ENCODE measurements at places on chromosomes 6 and 20.

- DNase-seq: no peak
Observed at GRCh38 chr20:1232286-1233111, 6.7 kb downstream of the RAD21L1 start.

DNA sequence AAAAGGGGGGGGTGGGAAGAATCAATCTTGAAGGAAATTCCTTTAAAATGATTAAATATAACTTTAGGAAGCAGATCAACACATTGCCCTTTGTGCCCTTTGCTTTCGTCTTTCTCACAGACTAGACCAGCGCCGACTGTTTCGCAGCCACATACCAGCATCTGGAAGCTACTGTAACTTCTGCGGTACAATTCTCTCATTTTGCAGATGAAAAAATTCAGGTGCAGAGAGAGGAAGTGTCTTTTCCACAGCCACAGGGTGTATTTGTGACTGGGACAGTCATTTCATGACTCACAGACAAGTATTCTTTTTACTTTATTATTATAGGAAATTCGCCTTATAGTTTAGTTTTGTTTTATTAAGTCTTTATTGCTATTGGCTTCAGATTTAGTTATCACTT is 84.2 kb downstream of the UST start:
- DNase-seq: no peak

DNA sequence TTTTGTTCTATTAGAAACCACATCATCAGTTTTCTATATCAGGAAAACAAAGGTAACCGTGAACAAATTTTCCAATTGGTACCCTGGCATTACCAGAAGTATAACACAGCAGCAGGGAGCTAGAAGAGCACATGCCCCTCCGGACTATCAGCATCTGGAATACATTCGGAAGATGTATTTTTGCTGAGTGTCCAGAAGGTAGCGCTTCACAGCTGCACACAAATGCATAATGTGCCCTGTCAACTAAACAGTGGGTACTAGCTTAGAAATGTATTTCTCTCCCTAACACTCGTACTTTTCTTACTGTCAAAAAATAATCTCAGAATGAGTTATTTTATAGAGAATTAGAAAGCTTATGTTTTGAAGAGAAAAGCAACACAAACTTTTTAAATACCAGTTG is 77.6 kb downstream of the HUS1B start:
- no peak for DNase-seq

DNA sequence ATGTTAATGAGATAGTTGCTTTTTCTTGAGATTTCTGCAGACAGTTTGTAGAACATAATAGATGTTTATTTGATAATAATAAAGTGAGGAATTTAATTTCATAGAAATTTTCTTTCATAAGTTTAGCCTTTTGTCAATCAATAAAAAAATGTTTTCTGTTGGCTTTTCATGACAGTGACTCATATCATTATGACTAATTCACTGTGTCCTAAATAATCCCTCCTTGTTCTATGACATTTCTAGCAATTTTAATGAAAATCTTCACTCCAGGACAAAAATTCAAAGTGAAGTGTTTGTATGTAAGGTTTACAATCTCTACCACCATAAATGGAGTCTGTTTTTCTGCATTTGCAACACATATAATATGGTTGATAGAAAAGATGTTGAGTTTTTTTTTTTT is 109.9 kb downstream of the UTRN start:
- no peak for DNase-seq

DNA sequence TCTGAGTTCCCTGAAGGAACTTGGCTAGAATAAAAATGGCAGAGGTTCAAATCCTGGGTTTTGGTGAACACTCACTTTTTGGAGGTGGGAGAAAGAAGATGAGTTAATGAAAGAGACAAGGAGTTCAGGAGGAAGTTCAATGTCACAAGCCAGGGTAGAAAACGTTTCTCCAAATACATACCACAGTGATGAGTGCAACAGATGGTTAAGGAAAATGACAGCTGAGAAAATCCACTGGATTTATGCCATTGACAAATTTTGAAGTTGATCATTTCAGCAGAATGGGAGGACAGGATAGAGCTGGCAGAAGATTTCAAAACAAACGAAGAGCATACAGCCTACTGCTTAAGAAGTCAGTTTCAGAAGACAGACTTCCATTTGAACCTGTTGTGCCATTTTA is 122.7 kb downstream of the GFRAL start:
- DNase-seq: no peak

- DNase-seq: no peak
Observed at GRCh38 chr6:104527311-104527710, 332.4 kb downstream of the HACE1 start.
